Activated naive CD4-positive, alpha-beta T cell treated with anti-CD3 and anti-CD28 coated beads for 36 hours (primary cell): ENCODE measurements at places on chromosomes 4 and X. TPM values are rescaled to one million over a fixed set of nuclear protein-coding genes. Genes with fewer than 3 reads are reported as not detected.

OTC gene
- not detected for total RNA-seq

HTRA3 gene
- total RNA-seq = not detected

MAML3 gene
- 0.52 TPM for total RNA-seq

RAB41 gene
- not detected for total RNA-seq

NOX1 gene
- total RNA-seq = not detected

GAGE12H gene
- total RNA-seq = not detected

CACNA1F gene
- total RNA-seq = 1.0 TPM

TLL1 gene
- not detected for total RNA-seq

SH3RF1 gene
- total RNA-seq = 0.55 TPM

CT45A9 gene
- not detected for total RNA-seq

ATXN3L gene
- total RNA-seq = not detected

FRG2 gene
- total RNA-seq = not detected

CTPS2 gene
- 5.6 TPM for total RNA-seq

TXK gene
- total RNA-seq = 24.4 TPM

AMBN gene
- not detected for total RNA-seq

ABHD18 gene
- total RNA-seq = 17.0 TPM

PABPC1L2A gene
- total RNA-seq = not detected

FAM47C gene
- total RNA-seq = not detected

PAGE4 gene
- not detected for total RNA-seq

TRO gene
- total RNA-seq = 2.7 TPM

CYBB gene
- not detected for total RNA-seq

CSN1S1 gene
- not detected for total RNA-seq

SERPINA7 gene
- not detected for total RNA-seq
